Tibial artery (tissue), 4 donors: ENCODE measurements at places on chromosomes 3 and 15.

- DNase-seq, result no peak
Observed at GRCh38 chr3:58963928-58964503, 85.8 kb downstream of the CFAP20DC start.

DNA sequence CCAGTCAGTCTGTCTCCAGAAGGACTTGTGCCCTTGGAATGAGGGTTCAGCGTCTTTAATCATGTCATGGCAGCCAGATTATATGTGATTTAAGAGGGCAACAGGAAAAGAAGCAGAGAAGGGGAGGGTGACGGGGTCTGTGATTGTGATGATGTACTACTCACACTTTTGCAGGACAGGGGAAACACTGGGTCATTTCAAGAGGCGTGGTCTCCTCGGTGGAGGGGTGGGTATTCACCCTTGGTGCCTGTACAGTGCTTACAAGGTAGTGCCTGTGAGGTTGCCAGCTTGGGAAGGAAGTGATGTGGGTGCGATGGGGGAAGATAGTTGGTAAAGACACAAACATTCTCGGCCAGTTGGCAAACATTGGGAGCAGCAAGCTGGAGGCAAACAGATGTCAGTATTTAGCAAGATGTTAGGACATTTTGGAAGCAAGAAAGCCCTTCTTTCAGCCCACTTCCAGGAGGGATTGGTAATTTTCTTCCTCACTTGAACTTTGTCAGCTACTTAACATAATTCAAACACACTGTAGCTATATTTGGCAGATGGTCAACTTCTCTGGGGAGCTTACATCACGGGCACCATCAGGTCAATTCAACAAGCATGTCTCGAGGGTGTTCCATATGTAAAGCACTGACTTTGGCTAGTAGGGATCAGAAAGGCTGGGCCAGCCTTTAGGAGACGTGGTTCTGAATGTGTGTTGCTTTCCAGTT lies 71.4 kb upstream of the ROPN1 start:
- no peak for DNase-seq

GRCh38 chr3:65052101-65052500 lies 364.3 kb upstream of the ADAMTS9 start:
- no peak for DNase-seq

- no peak for DNase-seq
Observed at GRCh38 chr3:185623939-185624665, 38.0 kb downstream of the SENP2 start.

GRCh38 chr3:187706971-187707370 lies 4.6 kb upstream of the RTP2 start:
- peak; percentile 71 for DNase-seq

- no peak for DNase-seq
Observed at GRCh38 chr15:72919936-72920465, 132.3 kb upstream of the NEO1 start.
